DND-41 (cell line): ENCODE measurements at places on chromosomes 12 and 14.

- peak; percentile 41 for DNase-seq
These were observed 7.6 kb upstream of the BRMS1L start for GRCh38 chr14:35818346-35819115.

DNA sequence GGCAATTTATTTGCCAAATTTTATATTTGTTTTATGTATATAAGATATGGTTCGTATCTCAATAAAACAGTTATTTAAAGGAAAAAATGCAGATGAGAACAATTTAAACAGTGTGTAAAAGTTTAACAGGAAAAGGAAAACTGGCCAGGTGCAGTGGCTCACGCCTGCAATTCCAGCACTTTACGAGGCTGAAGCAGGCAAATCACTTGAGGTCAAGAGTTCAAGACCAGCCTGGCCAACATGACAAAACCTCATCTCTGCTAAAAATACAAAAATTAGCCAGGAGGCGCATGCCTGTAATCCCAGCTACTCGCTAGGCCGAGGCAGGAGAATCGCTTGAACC, 22.3 kb downstream of the G2E3 start:
- no peak for DNase-seq

GRCh38 chr14:62066304-62066703, 304.1 kb downstream of the SNAPC1 start:
- no peak for DNase-seq

GRCh38 chr14:26525085-26525484, 72.7 kb downstream of the NOVA1 start:
- DNase-seq, result no peak

GRCh38 chr12:92810370-92810769, 107.6 kb downstream of the PLEKHG7 start:
- no peak for DNase-seq

DNA sequence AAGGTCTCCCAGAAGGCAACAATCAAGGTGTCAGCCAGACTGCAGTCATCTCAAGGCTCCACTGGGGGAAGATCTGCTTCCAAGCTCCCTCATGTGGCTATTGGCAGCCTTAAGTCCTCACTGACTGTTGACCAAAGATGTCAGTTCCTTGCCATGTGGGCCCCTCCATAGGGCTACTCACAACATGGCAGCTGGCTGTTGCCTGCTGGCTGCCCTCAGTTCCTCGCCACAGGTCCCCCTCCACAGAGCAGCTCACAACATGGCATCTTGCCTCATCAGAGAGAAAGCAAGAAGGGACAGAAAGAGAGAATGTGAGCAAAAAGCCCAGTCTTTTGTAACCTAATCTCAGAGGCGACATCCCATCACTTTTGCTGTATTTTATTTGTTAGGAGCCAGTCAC, 34.4 kb upstream of the EGLN3 start:
- DNase-seq, result no peak

- DNase-seq, result no peak
These were observed 22.7 kb upstream of the KRT78 start for GRCh38 chr12:52871291-52872039.
